Neural crest cell (in vitro differentiated cells): ENCODE measurements at places on chromosomes 5 and 9. TPM values are rescaled to one million over a fixed set of nuclear protein-coding genes. Genes with fewer than 3 reads are reported as not detected.

- no peak for DNase-seq
These were observed 54.6 kb upstream of the ECM2 start for GRCh38 chr9:92590377-92590776.

The MARCOL gene
- total RNA-seq: not detected in 2 replicates

DNA sequence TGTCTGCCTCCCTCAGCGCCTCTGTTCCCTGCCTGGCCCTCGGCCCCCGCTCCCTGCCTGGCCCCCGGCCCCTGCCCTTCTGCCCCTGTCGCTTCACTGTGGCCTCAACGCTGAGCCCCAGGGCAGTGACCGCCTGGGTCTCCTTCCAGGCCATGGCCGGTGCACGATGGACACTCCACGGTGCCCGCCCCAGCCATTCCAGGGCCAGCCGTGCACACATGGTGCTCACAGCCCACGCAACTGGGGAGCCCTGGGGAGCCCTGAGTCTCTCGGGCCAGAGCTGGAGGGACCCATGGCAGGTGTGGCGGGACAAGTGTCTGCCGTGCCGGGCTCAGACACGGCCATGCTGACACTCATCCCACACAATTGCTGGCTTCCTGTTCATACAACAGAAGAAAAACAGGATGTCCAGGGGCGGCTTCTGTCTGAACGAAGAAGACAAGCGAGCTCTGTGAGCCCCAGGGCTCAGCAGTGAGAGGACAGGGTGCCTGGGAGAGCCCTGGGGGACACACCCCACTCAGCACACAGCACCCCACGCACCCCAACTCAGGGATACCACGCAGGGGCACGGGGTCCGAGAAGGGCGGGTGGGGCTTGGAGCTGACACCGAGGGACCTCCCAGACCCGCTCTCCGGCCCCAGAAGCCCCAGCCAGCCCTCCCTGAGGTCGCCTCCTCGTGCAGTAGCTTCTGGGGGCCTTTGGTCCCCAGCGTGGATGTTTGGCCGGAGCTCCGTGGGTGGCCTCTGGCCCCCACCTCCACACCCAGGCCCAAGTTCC lies 35.7 kb downstream of the EXD3 start:
- no peak for DNase-seq

- DNase-seq: no peak
These were observed 178.1 kb downstream of the FGF1 start for GRCh38 chr5:142507531-142508372.

DNA sequence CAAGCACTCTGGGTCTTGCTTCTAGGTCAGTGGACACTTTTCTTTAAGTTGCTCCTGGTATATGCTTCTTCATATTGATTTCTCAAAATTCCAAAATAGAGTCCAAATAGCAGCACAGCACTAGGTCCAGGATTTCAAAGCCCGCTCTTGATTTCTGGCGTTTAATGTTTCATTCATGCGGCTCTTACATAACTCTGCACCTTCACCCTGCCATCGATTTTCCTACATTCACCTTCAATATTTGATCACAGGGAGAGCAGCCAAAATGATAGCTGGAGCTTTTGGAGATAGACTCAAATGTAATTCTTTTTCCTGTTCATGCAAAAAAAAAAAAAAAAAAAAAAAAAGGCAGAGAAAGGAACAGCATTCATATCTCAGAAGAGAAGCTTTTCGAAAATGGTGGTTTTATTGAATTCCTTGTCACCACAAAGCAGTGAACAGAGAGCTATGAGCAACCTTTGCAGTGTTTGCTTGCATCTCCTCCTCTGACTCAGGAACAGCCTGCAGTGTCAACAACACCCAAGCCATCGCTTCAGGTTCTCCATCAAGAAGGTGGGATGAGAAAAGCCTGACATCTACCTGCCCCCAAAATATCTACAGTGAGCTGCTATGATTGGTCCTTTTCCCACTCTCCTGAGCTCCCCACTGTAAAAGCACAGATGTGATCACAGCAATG lies 97.8 kb downstream of the MED10 start:
- DNase-seq: no peak

The COL23A1 gene
- 33.7 and 34.0 TPM in 2 replicates for total RNA-seq

DNA sequence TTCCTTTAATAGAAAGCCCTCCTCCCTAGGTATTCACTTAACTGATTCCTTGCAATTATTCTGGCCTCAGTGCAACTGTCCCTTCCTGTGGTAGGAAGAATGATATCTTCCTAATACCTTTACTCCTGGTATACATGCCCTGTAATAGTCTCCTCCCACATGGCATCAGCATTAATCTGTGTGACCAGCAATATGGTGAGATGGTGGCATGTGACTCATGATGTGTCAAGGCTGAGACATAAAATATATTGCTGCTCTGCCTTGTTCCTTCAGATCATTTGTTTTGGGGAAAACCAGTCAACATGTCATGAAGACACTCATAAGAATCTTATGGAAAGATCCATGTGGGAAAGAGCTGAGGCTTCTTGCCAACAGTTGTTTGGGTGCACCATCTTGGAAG lies 149.1 kb upstream of the TRPM3 start:
- no peak for DNase-seq

DNA sequence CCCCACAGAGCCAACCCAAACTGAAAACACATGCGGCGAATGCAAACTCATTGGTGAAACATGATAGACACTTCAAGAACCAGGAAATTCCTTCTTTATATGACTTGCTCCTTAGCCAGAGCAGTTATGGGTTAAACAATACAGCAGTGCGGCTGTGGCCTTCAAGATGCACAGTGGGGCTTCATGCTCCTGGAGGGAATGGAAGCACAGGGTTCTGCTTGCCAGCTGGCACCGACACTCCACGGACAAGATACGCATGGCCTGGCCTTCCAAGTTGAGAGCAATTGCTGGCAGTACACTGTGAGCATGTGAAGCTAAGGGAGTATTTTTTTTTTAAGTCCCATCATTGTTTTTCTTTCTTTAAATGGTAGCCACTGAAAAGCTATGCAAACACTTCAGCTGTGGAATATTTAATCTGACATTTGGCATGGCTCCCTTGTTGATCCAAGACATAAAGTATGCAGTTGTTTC lies 451.6 kb upstream of the CD180 start:
- no peak for DNase-seq

The HMGXB3 gene
- 40.4 and 44.4 TPM in 2 replicates for total RNA-seq
